ENCODE measurements at places on chromosomes 7 and 10. TPM values are rescaled to one million over a fixed set of nuclear protein-coding genes. Genes with fewer than 3 reads are reported as not detected.

DNA sequence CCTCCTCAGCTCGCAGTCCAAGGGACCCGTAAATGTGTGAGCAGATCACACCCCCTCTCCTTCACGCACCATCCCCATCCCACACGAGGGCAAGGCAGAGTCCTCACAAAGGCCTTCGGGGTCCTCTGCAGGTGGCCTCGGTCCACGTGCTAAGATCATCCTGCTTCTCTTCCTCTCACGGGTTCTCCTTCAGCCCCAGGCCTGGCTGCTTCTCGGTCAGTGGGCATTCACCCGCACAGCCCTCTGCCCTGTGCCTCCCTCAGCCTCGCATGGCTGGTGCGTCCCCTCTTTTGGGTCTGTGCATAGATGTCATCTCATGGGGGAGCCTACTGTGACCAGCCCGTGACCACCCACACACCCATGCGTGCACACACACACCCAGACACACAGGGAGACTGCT lies 17.3 kb upstream of the FOXL3 start:
- H3K27ac ChIP-seq = no peak overlapping the region
- H3K36me3 ChIP-seq = no peaks in the 10 kb centered on the region
- no peak for DNase-seq
- no peaks in the 10 kb centered on the region for H3K4me1 ChIP-seq

- no peak for DNase-seq
- no peak overlapping the region for H3K27ac ChIP-seq
- no peak overlapping the region for H3K4me3 ChIP-seq
- H3K4me1 ChIP-seq = no peaks in the 10 kb centered on the region
- peaks cover 16% of the 10 kb centered on the region for H3K36me3 ChIP-seq
Measured at GRCh38 chr7:80740778-80741545, 102.5 kb downstream of the CD36 start.

GRCh38 chr7:85587785-85588184 lies 400.9 kb upstream of the SEMA3D start:
- no peaks in the 10 kb centered on the region for H3K4me1 ChIP-seq
- no peaks in the 10 kb centered on the region for H3K27me3 ChIP-seq
- no peak for DNase-seq
- H3K27ac ChIP-seq = no peak overlapping the region

- no peak overlapping the region for H3K27ac ChIP-seq
- no peak for DNase-seq
- no peaks in the 10 kb centered on the region for H3K4me1 ChIP-seq
- H3K4me3 ChIP-seq = no peak overlapping the region
Measured at GRCh38 chr7:7706101-7706511, 12.3 kb downstream of the RPA3 start.

GRCh38 chr7:22051886-22052673 lies 106.4 kb upstream of the CDCA7L start:
- no peak overlapping the region for H3K4me3 ChIP-seq

DNA sequence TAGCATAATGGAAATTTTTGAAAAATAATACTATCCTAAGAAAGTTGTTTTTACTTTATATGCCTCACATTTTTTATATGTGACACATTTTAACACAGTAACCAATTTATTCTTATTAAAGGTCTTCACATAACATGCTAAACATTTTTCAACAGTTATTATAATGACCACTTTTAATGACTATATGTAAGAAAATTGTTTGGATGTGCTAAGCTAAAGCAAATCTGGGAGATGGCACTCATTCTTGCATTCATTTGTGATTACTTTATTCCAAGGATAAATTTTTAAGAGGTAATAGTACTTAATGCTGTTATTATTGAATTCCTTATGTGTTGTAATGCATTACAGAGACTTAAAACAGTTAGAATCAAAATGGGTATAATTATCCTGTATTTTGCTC lies 88.1 kb downstream of the ANKIB1 start:
- H3K4me3 ChIP-seq = no peak overlapping the region
- DNase-seq = no peak
- no peaks in the 10 kb centered on the region for H3K27me3 ChIP-seq
- H3K27ac ChIP-seq = no peak overlapping the region

GRCh38 chr10:86188326-86188725 lies 178.3 kb downstream of the GRID1 start:
- H3K36me3 ChIP-seq = no peaks in the 10 kb centered on the region
- no peaks in the 10 kb centered on the region for H3K27me3 ChIP-seq
- no peak overlapping the region for H3K4me3 ChIP-seq
- no peaks in the 10 kb centered on the region for H3K4me1 ChIP-seq

- no peak overlapping the region for H3K27ac ChIP-seq
- H3K4me3 ChIP-seq = peak overlapping the region; percentile 66
- H3K36me3 ChIP-seq = no peaks in the 10 kb centered on the region
- H3K27me3 ChIP-seq = peaks cover 84% of the 10 kb centered on the region
- peaks cover 49% of the 10 kb centered on the region for H3K4me1 ChIP-seq
- no peak for DNase-seq
Measured at GRCh38 chr7:27149842-27150567, 2.4 kb downstream of the HOXA3 start.

- H3K27ac ChIP-seq = no peak overlapping the region
- DNase-seq = no peak
- no peaks in the 10 kb centered on the region for H3K27me3 ChIP-seq
- H3K4me1 ChIP-seq = no peaks in the 10 kb centered on the region
- H3K4me3 ChIP-seq = no peak overlapping the region
Measured at GRCh38 chr7:108079648-108080591, 50.2 kb downstream of the LAMB4 start.

GRCh38 chr10:120732643-120733313 lies 118.4 kb upstream of the WDR11 start:
- no peaks in the 10 kb centered on the region for H3K4me1 ChIP-seq
- H3K4me3 ChIP-seq = no peak overlapping the region
- no peak for DNase-seq
- H3K36me3 ChIP-seq = no peaks in the 10 kb centered on the region
- no peak overlapping the region for H3K27ac ChIP-seq

DNA sequence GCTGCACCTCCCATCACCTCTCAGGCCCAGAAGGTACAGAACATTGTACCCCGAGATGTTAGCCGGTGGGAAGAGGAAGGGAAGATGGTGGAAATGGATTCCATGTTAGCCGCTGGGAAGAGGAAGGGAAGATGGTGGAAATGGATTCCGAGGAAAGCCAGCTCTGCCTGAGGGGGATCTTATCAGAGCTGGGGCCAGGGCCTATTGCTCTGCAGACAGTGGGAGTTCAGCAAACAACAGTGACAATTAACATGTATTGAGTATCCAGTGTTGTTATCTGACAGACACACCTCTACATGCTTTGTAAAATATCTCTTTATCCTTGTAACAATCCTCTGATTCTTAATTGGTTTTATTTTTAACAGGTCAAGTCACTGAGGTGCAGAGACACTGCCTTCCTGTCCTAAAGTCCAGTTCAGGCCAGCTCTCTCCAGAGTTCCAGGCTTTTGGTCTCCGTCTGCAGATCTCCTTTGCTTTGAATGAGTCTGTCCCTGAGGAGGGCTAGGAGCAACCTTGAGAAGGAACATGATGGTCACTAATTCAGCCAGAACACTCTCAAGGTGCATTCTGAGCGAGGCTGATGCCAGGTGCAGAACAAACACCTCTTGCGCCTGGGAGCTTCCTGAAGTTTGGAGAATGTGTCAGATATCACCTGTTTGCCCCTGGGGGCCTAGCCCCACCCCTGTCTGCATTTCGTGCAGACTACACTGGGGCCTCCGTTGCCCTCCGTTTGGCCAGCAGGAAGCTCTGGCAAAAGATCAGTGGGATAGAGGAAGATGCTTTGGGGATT lies 82.4 kb upstream of the PODXL start:
- no peaks in the 10 kb centered on the region for H3K4me1 ChIP-seq
- no peaks in the 10 kb centered on the region for H3K27me3 ChIP-seq
- H3K36me3 ChIP-seq = no peaks in the 10 kb centered on the region

The ANKRD2 gene
- polyA plus RNA-seq = not detected

The ARHGAP21 gene
- polyA plus RNA-seq = 8.0 TPM

Measured in CD14-positive monocyte (primary cell).